Ascending aorta (tissue), 2 donors: ENCODE measurements at places on chromosomes 13 and 19.

DNA sequence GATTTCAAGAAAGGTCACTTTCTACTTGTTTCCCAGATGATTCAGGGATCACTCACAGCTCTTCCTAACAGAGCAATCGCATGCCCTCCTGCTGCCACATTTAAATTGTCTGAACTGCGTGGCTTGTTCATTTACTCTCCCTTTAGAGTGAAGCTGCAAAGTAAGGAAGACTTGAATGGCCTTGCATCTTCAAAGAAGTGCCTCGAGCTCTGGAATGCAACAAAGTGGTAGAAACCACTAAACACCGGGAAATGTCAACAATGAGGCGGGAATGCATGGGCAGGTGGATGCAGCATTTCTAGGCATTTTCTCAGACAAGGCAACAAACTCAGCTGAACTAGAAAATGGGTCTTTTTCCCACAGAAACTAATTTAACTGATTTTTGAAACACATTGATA is 10.3 kb upstream of the DACH1 start:
- no peak for DNase-seq

GRCh38 chr13:20492641-20493040 is 33.0 kb downstream of the CRYL1 start:
- no peak for DNase-seq

DNA sequence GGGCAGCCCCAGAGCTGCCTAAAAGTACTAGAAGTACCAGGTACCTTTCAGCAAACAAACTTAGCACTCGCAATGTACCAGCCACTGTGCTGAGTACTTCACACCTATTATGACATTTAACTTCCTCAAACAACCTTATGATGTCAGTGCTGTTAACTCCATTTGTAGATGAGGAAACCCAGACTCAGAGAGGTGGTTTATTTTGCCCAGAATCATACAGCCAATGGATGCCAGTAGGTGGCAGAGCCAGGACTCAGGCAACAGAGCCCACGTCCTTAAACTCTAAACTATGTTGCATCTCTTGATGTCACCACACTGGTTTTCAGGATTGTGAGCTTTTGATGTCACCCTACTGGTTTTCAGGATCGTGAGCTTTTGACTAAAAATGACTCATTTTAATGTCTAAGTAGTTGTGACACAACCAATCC is 78.9 kb downstream of the FLT1 start:
- DNase-seq, result no peak

DNA sequence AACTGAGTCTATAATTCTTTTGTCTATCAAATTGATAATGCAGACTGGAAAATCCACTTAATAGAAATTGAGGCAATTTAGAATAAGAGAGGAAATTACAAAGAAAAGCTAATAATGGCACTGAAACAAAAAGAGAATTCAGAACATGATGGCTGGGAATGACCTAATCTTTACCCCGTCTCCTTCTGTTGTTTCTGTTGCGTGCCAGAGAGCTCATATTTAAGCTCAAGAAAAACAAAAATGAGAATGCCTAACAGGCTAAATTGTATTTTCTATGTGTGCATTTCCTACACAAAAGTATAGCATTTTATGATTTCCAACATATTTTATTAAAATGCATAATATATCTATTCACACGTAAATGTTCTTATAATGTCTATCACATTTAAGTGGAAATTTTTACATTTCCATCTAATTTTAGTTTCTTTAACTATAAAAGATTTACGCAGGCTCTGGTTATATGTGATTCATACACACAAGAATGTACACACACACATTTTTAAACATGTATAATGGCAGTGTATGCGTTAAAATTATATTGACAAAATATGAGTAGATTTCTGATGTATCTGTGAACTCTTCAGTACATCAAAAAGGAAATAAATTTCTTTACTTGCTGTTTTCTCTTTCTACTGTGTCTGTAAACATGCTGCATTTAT is 432.3 kb downstream of the SLITRK6 start:
- DNase-seq, result no peak

- no peak for DNase-seq
Measured at GRCh38 chr13:21139374-21139773, 37.0 kb downstream of the SKA3 start.

DNA sequence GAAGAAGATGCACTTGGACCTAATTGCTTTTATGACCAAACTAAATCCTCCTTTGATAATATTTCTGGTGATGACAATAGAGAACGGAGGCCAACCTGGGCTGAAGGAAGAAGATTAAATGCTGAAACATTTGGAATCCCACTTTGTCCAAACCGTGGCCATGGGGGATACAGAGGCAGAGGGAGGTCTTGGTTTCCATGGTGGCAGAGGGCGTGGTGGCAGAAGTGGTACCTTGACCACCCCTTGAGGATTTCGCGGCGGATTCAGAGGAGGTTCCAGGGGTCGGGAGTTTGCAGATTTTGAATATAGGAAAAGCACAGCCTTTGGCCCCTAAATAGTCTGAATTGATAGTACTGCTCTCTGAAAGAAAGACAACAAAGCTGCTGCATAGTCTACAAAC is 7.2 kb upstream of the LILRB3 start:
- DNase-seq, result peak; percentile 39

DNA sequence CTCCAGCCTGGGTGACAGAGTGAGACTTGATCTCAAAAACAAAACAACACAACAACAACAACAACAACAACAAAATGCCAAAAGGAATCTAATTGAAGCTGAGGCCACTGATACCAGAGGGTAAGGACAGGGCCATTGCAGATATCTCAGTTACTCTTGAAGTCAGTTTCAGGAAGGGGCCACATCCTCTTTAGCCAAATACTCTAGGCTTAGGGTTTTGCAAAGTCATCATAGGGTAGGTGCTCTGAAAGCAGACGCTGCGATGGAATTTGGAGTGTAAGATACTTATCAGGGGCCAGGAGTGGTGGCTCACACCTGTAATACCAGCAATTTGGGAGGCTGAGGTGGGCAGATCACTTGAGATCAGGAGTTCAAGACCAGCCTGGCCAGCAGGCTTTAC is 46.6 kb upstream of the UBAC2 start:
- no peak for DNase-seq

GRCh38 chr19:33008738-33009137 is 36.7 kb downstream of the FAAP24 start:
- no peak for DNase-seq

- no peak for DNase-seq
Measured at GRCh38 chr13:40490086-40490758, 176.2 kb downstream of the FOXO1 start.

- no peak for DNase-seq
Measured at GRCh38 chr13:60414177-60414576, 17.2 kb downstream of the TDRD3 start.

- no peak for DNase-seq
Measured at GRCh38 chr13:45333977-45334922, 6.7 kb downstream of the TPT1 start.

DNA sequence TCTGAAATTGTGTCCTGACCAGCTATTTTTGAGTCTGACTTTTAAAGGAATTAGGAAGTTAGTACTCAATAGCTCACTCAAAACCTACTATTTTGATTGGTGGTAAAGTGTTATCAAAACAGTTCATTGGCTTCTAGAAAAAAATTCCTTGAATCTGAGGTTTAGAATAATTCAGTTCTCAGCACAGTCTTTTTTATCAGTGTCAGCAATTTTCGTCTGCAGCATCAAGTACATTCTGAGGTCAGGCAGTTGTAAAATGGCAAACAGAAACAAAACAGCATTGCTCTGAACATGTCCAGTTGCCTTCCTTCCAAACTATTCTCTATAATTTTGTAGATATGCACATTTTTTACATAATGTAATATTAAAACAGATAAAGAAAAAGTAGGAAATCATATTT is 1644.1 kb downstream of the SLITRK5 start:
- no peak for DNase-seq

DNA sequence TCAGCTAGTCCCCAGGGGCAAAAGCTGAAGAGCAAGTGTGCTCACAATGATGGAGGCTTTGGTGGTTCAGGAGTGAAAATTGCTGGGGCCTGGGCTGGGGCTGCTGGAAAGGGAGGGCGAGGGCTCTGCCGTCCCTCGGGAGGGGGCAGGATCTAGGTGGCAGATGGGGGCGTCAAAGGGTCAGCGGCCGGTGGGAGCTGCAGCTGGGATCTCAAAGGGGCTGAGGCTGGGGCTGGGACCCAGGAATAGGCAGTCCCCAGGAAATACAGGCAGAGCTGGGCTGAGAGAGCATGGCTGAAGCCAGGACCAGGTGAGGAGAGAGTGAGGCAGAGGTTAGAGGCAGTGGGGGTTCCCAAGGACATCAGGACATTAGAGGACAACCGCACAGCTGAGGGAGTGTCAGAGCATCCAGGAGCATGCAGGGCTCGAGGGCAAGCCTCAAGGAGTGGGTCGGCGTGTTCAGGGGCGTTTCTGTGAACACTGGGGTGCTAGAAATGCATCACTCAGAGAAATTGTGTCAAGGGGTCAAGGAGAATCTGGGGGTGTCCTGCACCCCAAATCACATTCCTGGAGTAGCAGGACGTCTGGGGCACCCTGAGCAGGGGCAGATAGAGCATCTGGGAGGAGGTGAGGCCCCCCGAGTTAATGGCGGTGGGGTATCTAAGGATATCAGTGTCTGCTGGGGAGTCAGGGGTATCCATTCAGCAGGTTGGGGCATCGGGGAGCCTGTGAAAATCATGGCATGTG is 1.2 kb upstream of the SYNE4 start:
- DNase-seq, result no peak

- DNase-seq, result no peak
Measured at GRCh38 chr13:97753942-97754670, 199.4 kb upstream of the IPO5 start.
